GM12878 (cell line): ENCODE measurements at places on chromosomes 4 and X. TPM values are rescaled to one million over a fixed set of nuclear protein-coding genes. Genes with fewer than 3 reads are reported as not detected.

FAM114A1 gene
- total RNA-seq = 5.0 and 5.4 TPM in 2 replicates

RENBP gene
- 4.9 and 6.8 TPM in 2 replicates for total RNA-seq

PIR gene
- total RNA-seq = 4.1 and 5.0 TPM in 2 replicates

F8A3 gene
- 1.1 and 2.4 TPM in 2 replicates for total RNA-seq
